HCT116 (cell line): ENCODE measurements at places on chromosomes 5 and 9. TPM values are rescaled to one million over a fixed set of nuclear protein-coding genes. Genes with fewer than 3 reads are reported as not detected.
A peak's percentile ranks its signal among the peaks of the same experiment; 100 is the strongest.

DNA sequence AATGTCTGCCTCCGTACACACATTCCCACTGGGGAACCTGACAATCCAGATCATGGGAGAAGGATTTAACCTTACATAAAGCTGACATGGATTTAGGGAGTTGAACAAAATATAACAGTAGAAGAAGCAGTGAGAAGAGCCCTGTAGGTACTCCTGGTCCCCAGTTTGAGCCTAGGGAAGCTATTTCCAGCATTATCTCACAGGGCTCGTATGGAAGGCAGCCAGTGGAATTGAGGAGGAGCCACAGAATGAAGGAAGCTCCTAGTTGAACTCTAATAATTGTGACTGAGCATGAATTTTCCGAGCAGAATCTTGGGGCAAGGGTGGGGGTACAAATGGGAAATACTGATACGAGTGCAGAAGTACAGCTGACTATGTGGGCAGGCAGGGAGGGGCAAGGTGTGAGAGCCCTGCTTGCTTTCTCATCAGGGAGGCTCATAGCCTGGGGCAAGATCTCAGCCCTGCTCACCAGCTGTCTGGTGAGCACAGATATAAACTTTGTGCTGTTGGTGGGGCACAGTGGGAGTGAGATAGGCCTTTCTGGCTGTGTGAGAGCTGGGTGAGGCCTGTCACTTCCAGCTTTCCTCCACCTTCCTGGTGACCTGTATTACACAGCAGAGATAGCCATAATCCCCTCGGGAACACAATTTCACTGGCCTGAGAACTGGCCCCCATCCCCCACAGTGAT, 290.7 kb upstream of the IL12B start:
- H3K27ac ChIP-seq = no peak overlapping the region
- H3K4me3 ChIP-seq = no peak overlapping the region
- H3K4me1 ChIP-seq = no peaks in the 10 kb centered on the region
- no peaks in the 10 kb centered on the region for H3K36me3 ChIP-seq

- H3K4me3 ChIP-seq = no peak overlapping the region
- DNase-seq = no peak
- H3K27ac ChIP-seq = no peak overlapping the region
- H3K36me3 ChIP-seq = no peaks in the 10 kb centered on the region
These were observed 359.0 kb downstream of the OSTF1 start for GRCh38 chr9:75447281-75447680.

DNA sequence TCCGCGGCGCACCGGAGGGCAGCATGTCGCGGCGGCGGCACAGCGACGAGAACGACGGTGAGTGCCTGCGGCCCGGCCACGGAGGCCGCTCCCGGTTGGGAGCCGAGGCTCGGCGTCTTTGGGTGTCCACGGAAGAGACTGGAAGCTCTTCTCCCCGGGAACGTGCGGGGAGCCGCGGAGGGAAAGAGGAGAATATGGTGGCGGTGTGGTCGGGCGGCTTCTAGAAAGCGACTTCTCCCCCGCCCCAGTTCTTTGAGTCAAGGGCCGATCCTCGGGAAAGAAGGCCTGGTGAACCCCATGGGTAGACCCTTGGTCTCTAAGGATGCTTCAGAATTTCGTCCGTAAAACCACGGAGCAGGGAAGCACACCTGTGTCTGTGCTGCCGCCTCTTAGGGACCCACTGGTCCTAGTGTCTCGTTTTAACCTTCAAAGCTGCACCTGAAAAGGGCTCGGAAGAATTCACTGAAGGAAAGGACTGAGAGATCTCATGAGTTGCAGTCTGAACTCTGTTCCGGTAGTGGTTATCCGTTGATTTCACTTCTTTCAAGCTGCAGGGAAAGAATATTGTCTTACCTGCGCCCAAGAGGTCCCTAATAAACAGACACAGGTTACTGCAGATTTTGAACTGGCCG, 354 bp downstream of the NCBP1 start:
- no peaks in the 10 kb centered on the region for H3K36me3 ChIP-seq
- peak overlapping the region; percentile 95 for H3K27ac ChIP-seq
- H3K4me3 ChIP-seq = peak overlapping the region; percentile 97
- DNase-seq = no peak
- peaks cover 9% of the 10 kb centered on the region; the same call in 1 of the 2 replicates for H3K4me1 ChIP-seq
- no peaks in the 10 kb centered on the region for H3K27me3 ChIP-seq

DNA sequence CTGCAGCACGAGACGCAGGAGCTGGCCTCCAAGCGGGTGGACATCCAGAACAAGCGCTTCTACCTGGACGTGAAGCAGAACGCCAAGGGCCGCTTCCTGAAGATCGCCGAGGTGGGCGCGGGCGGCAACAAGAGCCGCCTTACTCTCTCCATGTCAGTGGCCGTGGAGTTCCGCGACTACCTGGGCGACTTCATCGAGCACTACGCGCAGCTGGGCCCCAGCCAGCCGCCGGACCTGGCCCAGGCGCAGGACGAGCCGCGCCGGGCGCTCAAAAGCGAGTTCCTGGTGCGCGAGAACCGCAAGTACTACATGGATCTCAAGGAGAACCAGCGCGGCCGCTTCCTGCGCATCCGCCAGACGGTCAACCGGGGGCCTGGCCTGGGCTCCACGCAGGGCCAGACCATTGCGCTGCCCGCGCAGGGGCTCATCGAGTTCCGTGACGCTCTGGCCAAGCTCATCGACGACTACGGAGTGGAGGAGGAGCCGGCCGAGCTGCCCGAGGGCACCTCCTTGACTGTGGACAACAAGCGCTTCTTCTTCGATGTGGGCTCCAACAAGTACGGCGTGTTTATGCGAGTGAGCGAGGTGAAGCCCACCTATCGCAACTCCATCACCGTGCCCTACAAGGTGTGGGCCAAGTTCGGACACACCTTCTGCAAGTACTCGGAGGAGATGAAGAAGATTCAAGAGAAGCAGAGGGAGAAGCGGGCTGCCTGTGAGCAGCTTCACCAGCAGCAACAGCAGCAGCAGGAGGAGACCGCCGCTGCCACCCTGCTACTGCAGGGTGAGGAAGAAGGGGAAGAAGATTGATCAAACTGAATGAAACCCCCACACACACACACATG, 654 bp downstream of the PURA start:
- H3K36me3 ChIP-seq = no peaks in the 10 kb centered on the region
- H3K27me3 ChIP-seq = no peaks in the 10 kb centered on the region
- DNase-seq = no peak
- peak overlapping the region; percentile 64 for H3K4me3 ChIP-seq
- H3K27ac ChIP-seq = peak overlapping the region; percentile 60; the same call in 1 of the 2 replicates

DNA sequence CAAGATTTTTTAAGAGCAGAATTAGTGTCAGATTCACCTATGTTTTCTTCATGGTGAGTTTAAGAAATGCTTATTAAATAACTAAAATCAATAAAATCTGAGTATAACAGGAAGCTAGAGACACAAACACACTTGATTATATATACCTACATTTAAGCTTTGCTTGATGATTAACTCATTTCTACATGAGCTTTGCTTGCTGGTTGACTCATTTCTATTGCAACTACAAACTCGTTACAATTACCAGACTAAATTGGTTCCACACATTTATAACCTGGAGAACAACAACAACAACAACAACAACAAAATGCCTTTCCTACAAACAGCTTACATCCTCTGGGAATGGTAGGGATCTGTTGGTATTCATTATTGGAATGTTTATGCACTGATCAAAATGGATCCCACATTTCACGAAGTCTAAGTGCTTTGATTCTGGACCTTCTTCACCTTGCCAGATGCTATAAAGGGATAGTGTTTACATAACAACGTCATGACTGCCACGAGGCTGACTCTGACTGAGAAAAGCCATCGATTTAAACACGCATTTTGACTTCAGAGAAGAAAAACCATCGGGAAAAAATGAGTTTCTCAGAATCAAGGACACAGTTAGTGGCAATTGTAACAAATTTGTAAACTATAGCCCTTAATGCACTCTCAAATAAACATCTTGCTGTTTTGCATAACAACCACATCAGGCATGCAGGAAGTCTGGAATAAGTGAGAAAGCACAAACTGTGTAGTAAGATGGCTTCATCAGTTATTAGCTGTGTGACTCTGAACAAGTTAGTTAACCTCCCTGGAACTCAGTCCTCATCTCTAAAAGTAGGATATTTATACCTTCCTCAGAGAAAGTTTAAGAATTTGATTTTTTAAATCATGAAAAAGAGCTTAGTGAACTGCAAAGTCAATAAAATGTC, 49.8 kb downstream of the RASEF start:
- no peaks in the 10 kb centered on the region for H3K36me3 ChIP-seq
- DNase-seq = no peak

DNA sequence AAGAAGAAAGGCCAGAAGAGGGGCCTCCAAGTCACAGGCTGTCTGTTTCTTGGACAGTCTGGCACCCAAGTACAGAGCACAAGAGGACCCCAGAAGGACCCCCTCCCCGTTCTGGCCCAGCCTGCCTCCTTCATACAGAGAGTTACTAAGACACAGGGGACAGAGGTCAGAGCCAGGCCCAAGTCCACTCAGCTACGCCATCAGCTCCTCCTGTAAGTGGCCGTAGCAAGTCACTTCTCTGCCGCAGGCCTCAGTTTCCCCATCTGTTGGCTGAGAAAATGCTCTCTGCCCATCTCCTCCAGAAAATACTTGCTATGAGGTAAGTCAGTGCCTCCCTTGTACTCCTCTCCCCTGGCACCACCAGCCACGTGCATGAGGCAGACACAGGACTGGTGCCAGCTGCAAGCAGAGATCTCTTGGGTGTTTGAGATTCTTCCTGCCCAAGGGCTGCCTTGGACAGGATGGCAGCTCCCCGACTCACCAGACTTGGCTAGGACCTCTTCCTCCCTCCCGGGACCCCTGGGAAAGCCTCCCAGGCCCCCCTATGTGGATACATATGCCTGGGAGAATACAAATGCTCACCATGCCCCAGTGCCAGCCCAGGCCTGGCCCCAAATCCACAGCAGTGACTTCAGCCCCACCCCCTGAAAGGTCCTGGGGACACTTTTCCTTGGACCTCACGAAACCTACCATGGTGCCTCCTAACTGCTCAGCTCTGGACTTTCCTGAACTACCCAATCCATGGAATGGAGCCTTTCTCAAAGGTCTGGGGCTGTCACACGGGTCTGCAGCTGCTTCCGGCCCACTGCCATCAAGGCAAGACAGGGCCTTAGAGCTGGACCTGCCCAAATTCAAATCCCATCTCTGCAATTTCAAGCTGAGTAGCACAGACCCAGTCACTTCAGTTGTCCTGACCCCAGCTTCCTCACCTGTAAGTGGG, 5.1 kb downstream of the EEIG1 start:
- H3K4me1 ChIP-seq = peaks cover 56% of the 10 kb centered on the region
- no peak overlapping the region; the same call in 1 of the 2 replicates for H3K27ac ChIP-seq
- H3K27me3 ChIP-seq = no peaks in the 10 kb centered on the region
- H3K4me3 ChIP-seq = no peak overlapping the region
- no peak for DNase-seq
- H3K36me3 ChIP-seq = no peaks in the 10 kb centered on the region

DNA sequence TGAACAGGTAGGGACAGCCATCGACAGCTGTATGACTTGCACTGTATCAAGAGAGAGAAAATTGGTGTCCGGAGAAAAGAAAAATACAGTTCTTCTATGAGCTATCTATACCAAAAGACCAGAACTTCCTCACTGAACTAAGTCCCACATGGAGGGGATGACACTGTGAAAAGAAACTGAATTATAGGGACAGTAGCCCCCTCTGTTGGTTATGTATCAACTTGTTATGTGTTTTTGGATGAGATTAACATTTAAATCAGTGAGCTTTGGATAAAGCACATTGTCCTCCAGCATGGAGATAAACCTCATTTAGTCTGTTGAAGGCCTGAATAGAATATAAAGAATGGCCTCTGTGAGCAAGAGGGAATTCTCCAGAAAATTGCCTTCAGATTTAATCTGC, 176.6 kb upstream of the SH3GL2 start:
- H3K27ac ChIP-seq = no peak overlapping the region
- no peaks in the 10 kb centered on the region for H3K4me1 ChIP-seq
- no peak for DNase-seq
- no peaks in the 10 kb centered on the region for H3K36me3 ChIP-seq

The PPP2R2B gene
- total RNA-seq = not detected

The DNM1 gene
- total RNA-seq = 12.0 TPM
